ENCODE measurements at places on chromosomes 2 and 18.

- DNase-seq, result peak; percentile 46
Measured at GRCh38 chr2:86072271-86072858, 33.3 kb downstream of the POLR1A start.

- no peak for DNase-seq
Measured at GRCh38 chr2:11118761-11119160, 36.5 kb upstream of the SLC66A3 start.

GRCh38 chr2:239806276-239806675 lies 218.9 kb downstream of the NDUFA10 start:
- DNase-seq, result no peak

- peak; percentile 80 for DNase-seq
Measured at GRCh38 chr2:60439219-60439974, 114.1 kb downstream of the BCL11A start.

DNA sequence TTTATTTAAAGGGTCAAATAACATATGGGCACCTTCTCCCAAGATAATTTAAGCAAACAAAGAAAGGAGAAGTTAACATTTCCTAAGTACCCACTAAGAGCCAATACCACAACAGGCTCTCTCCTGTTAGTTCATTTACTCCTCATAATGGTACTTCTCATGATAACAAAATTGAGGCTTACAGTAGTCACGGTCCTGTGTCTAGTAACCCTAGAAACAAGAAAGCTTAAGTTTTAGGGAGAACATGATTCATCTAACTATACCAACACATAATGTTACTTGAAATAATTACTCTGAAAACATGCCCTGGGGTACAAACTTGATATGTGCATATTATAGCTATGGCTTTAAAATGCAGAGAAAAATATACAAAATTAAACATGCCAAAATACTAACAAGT lies 19.8 kb downstream of the IWS1 start:
- DNase-seq, result no peak

GRCh38 chr2:231163011-231163410 lies 35.4 kb upstream of the ARMC9 start:
- no peak for DNase-seq

- DNase-seq, result no peak
Measured at GRCh38 chr2:25266399-25266798, 75.3 kb downstream of the DNMT3A start.

DNA sequence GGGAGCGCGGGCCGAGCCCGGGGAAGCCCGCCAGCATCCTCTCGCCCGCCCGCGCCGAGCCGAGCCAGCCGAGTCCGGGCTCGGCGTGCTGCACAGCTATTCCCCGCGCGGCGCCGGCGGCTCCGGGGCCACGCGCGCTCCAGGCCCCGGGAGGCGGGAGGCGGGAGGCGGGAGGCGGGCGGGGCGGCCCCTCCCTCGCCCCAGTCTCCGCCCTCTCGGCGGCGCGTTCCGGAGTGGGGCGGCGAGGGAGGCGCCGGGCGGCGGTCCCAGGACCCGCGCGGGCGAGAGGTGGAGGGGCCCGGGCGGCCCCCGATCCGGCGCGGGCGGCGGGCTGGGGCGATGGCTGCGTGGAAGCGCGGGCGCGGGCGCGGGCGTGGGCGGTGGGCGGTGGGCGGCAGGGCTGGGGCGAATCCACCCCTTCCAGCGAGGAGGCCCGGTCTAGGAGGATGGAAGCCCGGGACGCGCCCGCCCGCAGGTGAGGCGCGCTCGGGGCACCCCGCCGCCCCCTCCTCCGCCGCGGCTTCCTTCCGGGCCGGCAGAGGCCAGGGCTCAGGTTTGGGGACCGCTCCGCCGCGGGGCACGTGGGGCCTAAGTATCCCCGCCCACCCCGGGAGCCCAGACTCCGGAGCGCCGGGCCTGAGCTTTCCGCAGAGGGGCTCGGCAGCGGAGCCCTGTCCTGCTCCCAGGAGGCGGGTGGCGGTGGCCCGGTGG lies at the start of gene ADCY3:
TSS of gene ADCY3 (minus strand) at position 140 of the 711 bp plus-strand sequence. CDS start 1,250 bp downstream, outside the sequence.
- peak; percentile 93 for DNase-seq

- DNase-seq, result no peak
Measured at GRCh38 chr2:157468931-157469708, 25.2 kb upstream of the CYTIP start.

DNA sequence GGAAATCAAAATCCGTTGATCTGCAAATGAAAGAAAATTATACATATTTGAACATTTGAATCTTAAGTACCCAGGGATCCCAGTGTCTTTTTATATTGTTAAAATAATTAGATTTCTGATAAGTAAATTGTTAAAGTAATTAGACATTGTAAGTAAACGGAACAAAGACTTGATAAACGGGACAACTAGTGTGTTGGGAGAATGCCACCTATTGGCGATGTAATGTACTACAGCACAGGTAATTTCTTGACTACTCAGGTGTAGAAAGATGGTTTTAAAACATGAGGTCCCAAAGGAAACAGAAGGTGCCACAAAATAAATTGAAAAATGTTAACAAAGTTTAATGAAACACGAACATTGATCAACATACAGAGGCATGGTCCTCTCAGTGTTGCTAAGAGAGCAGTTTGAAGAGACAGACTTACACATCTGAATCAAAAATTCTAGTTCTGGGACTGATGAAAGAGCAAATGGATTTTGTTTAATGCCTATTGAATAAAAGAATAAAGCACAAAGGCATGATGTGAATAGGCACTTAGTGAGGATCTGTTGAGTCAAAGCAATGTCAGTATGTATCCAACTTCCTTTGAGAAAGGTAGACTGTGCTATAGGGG lies 103.4 kb upstream of the RASGRP3 start:
- DNase-seq, result peak; percentile 30

DNA sequence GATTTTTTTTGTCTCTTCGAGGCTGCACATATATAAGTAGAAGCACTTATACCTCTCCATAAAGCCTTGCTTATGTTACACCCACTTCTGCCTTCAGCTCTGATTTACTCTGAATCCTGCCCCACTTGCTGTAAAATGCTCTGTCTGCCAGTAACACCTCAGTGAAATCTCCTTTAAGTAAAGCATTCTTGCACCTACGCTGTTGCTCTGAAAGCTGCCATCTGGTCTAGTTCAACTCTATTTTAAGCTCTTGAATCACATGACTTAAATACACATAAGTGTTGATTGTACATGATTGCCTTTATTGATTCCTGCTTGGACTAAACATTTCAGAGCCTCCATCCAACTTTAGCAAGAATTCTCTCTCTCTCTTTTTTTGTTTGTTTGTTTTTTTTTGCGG lies 609.0 kb upstream of the CELF4 start:
- DNase-seq, result no peak

DNA sequence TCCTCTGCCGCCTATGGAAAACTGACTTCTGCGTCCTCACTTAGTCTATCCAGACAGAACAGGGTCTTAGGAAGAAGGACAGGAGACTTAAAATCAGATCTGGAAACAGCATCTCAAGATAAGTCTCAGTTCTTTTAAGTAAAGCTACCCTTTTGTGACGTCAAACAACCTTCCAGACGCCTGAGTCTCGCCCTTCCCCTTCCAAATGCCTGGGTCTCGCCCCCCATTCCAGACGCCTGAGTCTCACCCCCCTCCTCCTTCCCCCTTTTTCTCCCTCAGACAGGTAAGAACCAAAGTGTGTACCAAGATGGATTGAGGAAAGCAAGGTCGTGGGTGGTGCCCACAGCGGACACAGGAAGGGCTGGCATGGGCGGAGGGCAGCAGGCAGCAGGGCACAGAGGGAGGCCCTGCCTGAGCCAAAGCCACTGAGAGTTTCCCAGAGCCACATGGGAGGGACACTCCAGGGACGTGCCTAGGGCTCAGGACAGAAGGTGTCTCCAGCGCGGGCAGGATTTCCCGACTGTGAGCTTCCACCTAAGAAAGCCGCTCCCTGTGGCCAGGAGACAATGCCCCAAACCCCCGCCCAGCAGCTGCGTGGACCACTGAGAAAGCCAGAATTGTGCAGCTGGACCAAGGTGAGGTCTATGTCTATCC lies 51.3 kb downstream of the ANKMY1 start:
- DNase-seq, result no peak

- DNase-seq, result peak; percentile 44
Measured at GRCh38 chr2:79512442-79513401, at the start of gene CTNNA2. TSS of gene CTNNA2 (plus strand) at chr2:79513051.

GRCh38 chr2:26521913-26522180 lies 43.9 kb upstream of the OTOF start:
- no peak for DNase-seq

- DNase-seq, result no peak
Measured at GRCh38 chr2:166157578-166157977, 29.8 kb upstream of the SCN1A start.

DNA sequence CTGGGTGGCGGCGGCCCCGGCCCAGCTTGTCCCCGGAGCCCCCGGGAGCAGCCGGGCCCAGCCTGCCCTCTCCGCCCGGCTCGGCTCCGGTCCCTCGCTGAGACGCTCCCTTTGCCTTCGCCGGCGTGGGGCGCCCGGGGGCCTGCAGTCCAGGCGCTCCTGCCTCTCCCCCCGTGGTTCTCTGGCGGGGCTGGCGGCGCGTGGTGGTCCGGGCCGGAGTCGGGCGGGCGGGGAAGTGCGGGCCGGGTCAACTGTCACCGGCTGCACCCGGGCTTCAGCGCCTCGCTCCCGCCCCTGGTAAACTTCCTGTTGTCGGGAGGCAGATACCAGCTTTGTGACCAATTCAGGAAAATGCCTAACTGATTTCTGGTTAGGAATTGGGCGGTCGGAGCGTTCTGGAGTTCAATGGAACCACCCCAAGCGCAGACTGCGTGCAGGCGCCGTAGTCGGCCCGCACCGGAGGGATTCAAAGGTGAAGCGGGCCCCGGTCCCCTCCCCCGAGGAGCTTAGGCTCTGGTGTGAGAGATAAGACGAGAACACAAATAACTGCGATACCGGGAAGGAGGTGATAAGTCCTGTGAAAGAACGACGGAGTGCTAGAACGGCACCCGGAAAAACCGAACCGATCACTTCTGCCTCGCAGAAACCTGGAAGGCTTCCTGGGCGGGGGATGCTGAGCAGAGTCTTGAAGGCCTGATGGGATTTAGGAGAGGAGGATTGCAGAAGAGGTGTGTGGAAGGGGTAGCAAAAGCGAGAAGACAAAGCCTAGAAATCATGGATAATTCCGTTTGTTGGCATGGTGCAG lies 891 bp downstream of the CAB39 start:
- DNase-seq, result no peak

DNA sequence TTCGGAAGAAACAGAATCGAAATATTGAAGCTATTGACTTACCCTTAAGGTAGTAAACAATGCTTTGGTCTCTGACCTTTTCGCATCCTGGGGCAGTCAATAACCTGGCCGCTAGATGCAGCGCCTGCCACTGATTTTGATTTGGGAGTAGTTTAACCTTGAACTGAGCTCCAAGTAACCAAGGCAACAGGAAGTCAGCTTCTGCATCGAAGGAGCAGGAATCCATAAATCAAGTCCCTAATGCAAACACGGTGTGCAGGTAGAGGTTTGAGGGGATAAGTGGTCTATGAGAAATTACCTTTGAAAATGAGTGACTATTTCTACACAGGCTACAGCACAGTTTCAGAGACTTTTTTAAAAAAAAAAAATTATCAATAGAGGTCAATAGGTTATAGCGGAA lies 353.5 kb downstream of the SETBP1 start:
- DNase-seq, result no peak

DNA sequence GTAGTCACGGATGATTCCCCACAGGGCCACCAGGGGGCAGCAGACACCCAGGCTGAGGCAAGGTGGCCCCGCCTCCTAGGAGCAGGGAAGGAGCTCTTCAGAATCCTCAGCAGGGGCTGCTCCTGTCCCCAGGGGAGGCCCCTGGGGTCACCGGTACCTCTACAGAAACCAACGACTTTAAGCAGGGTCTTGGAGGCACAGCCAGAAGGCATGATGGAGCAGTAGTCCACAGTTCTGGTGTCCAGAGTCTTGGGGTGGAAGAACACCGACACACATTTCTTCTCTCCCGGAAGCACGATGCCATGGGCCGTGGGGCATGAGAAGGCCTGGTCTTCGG lies 11.5 kb downstream of the CFAP65 start:
- DNase-seq, result peak; percentile 87

DNA sequence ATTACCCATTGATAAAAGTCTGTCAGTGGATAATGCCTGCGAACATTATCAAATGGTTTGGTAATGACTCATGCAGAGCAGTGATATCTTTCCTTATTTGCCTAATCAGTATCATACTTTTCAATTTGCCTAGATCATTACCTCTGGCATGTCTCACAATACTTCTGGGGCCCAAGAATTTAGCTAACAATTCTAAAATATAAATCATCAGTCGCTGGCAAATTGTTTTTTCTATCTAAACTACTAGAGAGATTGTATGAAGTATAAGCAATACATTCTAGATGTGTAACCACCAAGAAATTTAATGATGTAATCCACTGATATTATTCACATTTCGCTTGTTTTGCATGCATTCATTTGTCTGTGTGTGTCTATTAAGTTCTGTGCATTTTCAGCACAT lies 191.2 kb upstream of the CDH19 start:
- no peak for DNase-seq

DNA sequence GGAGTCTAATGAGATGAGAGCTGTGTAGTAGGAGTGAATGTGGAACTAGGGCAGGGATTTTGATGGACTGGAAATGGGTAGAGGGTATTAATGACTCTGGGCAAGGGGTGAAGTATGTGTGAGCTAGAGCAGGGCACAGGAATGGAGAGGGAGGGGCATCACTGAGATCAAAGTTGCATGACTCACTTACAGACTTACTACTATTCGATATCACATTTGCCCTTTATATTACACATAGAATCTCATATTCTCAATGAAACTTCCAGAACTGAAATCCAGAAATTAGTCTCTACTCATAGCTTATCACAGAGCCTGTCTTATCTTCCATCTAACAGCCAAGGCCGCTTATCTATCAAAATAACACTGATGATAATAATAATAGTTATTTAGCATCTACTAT lies 20.0 kb upstream of the ITGB6 start:
- no peak for DNase-seq

DNA sequence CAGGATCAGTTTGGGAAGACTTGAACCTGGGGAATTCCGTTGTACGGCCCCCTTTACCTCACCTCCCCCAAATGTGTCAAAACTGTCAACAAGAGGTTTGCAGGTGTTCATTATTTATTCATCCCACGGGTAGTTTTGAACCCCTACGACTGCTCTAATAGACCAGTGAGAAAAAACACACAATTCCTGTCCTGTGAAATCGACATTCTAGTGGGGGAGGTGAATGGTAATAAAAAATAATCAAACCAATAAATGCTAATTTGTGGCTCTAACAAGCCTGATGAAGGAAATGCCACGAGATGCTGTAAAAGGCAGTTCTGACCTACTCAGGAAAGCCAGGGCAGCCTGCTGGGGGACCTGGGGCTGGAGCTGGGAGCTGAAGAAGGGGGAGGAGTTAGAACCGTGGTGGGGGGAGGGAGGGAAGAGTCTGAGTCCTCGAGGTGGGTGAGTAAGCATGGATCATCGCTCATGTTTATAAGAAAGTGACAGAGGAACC lies 463 bp upstream of the DNAJB2 start:
- DNase-seq, result no peak

- no peak for DNase-seq
Measured at GRCh38 chr2:197248623-197249022, 62.0 kb downstream of the ANKRD44 start.

DNA sequence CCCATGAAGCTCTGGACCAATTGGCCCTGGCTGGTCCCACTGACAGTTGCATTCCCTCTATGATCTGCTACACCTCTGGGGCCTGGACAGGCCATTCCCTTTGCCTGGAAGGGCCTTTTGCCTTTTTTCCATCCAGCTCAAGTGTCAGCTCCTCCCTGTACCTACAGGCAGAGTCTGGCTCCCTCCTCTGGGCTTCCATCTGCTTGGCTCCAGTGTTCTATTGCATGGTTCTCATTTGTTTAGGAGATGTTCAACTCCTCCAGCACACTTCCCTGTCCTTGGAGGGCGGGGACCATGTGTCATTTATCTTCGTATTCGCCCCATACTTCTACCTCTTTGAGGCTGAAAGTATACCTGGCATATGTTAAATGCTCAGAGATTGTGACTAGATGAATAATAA lies 61.1 kb downstream of the PRKCE start:
- no peak for DNase-seq

Measured in GM19239 (cell line).